ENCODE measurements at places on chromosomes 11 and 22.

DNA sequence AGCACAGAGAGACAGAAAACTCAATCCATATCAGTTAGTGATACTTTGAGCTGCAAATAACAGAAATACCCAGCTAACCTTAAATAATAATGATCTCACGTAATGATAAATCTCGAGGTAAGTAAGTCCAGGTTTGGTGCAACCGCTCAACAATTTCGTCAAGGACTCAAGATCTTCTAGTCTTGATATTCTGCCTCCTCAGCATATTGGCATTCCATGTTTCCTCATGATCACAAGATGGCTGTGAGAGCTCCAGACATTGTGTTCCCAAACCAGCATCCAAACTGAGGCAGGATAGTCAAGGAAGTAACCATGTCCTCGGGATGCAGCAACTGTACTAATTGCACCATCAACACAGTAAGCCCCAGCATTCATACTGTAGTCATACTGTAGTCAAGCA, 7.5 kb upstream of the LARGE1 start:
- DNase-seq = no peak

DNA sequence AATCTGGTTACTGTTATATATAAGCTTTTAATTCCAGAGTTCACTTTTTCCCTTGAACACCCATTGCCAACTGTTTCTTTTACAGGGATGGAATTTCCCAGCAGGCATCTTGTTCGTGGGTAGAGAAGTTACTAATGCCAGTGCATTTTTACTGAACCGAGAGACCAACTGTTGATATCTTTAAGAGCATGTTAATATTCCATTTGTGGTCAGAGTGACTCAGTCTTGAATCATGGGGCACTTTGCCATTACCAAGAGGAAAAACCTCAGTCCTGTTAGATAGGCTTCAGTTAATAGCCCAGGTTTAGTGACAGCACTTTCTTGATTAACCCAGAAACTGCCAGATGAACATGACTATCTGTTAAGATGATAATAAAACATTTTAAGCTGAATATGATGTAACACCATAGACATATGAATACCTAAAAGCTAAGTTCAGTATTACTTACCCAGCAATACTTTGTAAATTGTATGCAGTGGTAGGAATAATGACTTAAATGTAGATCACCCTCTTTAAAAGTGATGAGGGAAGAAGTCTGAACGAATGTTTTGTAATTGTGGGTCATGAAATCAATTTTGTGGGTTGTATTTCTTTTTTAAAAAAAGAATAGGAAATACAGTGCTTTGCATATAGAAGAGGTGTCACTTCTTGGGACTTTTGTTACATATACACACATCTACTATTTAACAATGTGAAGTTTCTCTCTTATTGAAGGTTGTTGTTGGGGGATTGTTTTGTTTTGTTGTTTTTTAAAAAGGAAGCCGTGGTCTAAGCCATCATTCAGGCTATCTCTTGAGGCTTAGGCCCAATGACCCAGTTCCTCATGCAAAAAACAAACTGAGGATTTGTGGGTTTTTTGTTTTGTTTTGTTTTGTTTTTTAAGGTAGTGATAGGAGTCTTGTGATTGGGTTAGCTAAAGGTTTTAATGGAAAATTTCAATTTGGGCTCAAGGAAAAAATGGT, 79.2 kb upstream of the GRIK4 start:
- DNase-seq = peak; percentile 71

- DNase-seq = no peak
Observed at GRCh38 chr11:95161248-95161647, 69.8 kb downstream of the SESN3 start.

GRCh38 chr11:61543606-61544306, 35.2 kb downstream of the LRRC10B start:
- peak; percentile 87 for DNase-seq

GRCh38 chr11:70400643-70401042, 2.3 kb downstream of the CTTN start:
- no peak for DNase-seq

- DNase-seq = no peak
Observed at GRCh38 chr11:47538741-47539565, 14.0 kb downstream of the CELF1 start.

DNA sequence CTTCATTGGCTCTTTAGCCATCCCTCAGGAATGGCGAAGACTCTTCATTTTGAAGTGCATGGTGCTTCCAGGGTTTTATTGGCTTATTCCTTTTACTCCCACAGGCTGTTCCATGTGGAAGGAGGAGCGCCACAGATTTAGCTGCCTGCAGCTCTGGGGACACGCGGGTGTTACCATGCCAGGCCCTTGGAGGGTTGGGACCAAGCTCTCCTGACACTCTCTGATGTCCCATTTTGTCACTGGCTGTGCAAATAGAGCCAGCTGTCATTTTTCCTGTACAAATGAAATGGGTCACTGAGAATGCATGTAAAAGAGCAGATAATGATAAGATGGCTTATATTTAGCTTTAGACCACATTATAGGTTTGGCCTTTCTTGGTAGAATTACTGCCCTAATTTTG, 9.2 kb downstream of the THYN1 start:
- DNase-seq = no peak

DNA sequence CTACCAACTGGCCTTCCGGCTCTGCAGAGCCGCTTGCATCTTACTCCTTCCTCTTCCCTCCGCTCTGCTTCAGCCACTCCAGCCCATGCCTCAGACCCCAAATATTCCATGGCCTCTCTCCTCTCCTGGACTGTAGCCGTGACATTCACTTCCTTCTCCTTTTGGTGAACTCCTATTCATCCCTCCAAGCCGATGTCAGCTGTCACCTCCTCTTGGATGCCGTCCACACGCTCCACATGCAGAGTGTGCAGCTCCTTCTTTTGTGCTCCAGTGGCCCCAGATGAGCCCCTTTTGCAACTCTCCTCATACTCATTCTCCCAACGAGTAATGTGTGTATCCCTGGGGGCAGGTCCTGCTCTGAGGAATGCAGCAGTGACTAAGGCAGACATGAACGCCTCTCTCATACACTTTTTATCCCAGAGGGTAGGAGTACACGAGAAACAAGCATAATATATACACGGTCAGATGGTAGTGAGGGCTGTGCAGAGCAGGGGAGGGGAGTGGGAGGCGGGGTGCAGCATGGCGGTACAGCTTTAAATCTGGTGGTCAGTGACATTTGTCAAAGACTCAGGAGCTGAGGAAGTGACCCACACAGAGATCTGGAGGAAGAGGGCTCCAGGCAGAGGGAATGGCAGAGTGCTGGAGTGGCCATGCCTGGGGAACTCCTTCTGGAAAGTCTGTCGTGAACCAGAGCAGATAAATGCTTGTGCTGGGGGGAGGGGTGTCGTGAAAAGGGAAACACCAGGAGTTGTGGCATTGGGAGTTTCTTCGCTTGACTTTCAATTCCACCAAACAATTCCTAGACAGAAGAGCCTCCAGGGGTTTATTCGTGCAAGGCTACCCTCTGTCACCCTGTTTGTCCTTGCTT, 83.8 kb upstream of the ATXN10 start:
- peak; percentile 58 for DNase-seq

GRCh38 chr11:110374921-110375320, 54.8 kb upstream of the FDX1 start:
- no peak for DNase-seq

DNA sequence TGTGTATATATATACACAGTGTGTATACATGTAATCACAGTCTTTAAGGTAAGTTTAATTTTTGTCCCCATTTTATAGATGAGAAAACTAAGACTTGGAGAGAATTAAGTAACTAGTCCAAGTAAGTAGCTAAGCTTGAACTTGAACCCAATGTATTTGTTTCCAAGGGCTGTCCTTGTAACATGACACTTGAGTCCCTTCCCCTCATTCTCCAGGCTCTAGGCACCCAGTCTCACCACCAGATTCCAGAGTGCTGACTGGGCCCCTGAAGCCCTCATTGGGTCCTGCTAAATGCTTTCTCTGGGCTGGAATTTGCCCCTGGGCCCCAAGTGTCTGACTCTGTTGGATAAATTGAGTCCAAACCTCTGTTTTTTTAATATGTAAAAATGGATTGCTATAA, 45.5 kb downstream of the ADM start:
- peak; percentile 57 for DNase-seq

- DNase-seq = no peak
Observed at GRCh38 chr11:110951037-110951949, 239.1 kb upstream of the ARHGAP20 start.

- DNase-seq = no peak
Observed at GRCh38 chr11:66957971-66958231, 282 bp downstream of the PC start.

GRCh38 chr11:46322759-46323158, 24.5 kb upstream of the DGKZ start:
- DNase-seq = no peak

- no peak for DNase-seq
Observed at GRCh38 chr11:102436976-102437375, 15.6 kb downstream of the TMEM123 start.

DNA sequence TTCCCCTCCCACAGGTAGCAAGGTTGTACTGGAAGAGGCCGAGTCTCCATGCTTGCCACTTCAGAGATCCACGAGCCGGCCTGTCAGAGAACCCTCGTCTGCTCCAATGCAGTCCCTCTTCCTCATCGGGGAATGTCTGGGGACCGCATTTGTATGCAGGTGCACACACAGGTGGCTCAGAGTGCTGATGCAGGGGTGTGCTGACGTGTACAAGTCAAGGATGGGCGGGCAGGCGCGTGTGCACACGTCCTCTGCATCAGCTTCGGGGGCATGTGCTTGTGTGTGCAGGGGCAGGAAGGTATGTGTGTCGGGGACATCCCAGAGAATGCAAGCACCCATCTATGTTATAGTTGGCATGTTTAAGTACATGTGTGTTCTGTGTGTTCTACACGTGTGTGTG, 49.4 kb downstream of the ELFN2 start:
- no peak for DNase-seq

DNA sequence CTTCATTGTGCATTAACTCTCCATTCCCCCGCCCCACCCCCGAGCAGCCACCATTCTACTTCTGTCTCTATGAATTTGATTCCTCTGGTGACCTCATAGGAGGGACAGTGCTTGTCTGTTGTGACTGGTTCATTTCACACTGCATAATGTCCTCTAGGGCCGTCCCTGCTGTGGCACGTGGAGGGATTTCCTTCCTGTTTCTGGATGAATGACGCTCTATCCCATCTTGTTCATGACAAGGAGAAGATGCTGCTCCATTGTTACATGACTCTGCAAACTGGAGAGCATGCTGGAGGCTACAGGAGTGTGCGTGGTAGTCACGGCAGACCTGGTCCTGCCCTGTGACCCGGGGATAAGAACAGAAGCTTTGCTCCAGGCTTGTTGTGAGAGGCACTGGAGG, 61.3 kb downstream of the RTL6 start:
- no peak for DNase-seq

DNA sequence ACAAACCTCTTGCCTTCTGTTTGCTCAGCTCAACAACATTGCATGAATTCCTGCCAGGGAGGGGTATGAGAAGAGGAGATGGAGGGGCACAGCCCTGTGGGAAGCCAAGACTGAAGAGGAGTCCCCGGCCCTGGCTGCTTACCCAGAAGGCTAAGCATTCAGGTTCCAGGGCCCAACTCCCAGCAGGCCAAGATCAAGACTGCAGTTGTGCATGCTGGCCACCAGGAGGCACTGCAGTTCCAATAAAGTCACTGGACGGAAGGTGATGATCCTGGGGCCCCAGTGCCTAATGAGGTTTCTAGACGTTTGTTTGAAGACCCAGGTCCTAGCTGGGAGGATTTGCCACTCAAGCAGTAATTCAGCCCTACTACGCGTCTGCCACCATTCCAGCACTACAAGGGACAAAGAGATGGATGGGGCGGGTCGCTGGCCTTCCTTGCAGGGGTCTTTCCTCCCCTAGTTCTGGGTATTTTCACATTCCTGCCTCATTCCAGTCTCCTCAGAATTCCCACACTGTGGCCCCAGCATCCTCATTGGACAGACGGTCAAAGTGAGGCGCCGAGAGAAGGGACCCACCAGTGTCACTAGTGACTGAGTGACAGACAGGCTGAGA, 23.6 kb downstream of the ALX4 start:
- peak; percentile 84 for DNase-seq

GRCh38 chr22:27115410-27115809, 458.0 kb downstream of the MIAT start:
- DNase-seq = no peak

- DNase-seq = no peak
Observed at GRCh38 chr22:32327596-32328171, 30.0 kb upstream of the RFPL3 start.

- DNase-seq = peak; percentile 83
Observed at GRCh38 chr11:127017482-127017881, 16.9 kb upstream of the KIRREL3 start.

- no peak for DNase-seq
Observed at GRCh38 chr22:41947424-41948080, 600 bp upstream of the CENPM start.

DNA sequence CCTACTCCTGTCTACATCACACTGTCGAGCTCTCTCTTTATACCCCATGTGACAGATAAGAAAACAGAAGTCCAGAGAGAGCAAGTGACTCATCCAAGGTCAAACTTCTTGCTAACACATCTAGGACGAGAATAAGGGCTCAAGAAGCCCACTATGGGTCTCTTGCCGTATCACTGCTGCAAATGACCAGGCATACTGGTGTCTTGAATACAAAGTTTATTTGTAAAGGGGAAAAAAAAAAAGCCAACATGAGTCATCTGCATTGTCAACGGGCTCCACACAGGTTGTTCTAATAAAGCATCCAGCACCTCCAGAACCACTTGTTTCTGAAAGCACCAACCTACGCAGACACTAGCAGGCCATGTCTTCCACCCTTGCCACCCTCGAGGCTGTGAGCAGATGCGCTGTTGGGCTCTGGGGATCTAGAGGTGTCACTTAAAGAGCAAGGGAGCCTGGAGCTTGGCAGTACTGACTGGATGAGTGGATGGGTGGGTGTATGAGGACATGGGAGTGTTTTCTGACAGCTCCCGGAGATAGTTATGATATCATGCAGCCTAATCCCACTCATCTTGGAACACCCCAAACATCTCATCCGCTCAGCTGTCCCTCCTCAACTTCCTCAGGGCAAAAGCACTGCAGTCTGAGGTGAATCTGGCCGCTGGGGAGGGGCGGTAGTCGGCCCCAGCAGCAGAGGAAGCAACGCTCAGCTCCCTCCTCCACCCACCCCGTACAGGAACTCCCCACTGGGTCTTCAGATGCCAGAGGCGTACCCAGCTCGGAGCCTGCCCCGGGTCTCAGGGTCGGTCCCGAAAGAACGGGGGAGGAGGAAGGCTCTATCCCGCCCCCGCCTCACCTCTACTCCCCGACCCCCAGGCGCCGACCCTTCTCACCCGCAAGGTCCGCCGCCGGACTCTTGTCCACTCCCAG, 1.0 kb downstream of the SMCO4 start:
- peak; percentile 52 for DNase-seq

All from AG08396 (cell line).